ENCODE measurements at places on chromosomes 4 and X.

DNA sequence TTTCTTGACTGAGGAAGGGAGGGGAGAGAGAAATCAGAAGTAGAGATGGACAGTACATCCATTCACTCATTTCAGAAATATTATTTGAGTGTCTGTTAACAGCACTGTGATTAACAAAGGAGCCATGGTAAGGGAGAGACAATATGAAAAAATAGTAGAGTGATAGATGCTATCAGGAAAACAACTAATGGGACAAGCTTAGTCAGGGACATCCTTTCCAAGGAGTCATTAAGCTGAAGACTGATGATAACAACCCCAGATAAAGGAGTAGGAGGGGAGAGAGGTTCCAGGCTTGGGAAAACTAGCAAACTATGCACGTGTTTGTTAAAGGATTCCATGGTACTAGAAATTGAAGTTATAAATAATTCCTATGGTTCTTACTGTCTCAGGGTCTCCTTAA lies 122.2 kb downstream of the CBR4 start:
- no peak overlapping the region for H3K4me3 ChIP-seq
- peaks cover 4% of the 10 kb centered on the region for H3K4me1 ChIP-seq
- H3K27ac ChIP-seq = no peak overlapping the region
- H3K36me3 ChIP-seq = peaks cover 19% of the 10 kb centered on the region
- no peak for DNase-seq

- no peak for DNase-seq
- peaks cover 22% of the 10 kb centered on the region for H3K4me1 ChIP-seq
- no peaks in the 10 kb centered on the region for H3K36me3 ChIP-seq
- no peak overlapping the region for H3K27ac ChIP-seq
- peaks cover 41% of the 10 kb centered on the region for H3K27me3 ChIP-seq
These were observed 1.1 kb downstream of the PCSK1N start for GRCh38 chrX:48834383-48834709.

- H3K4me1 ChIP-seq = peaks cover 1% of the 10 kb centered on the region
- H3K27me3 ChIP-seq = peaks cover 5% of the 10 kb centered on the region
- DNase-seq = no peak
- H3K27ac ChIP-seq = no peak overlapping the region
- H3K4me3 ChIP-seq = no peak overlapping the region
- H3K36me3 ChIP-seq = no peaks in the 10 kb centered on the region
These were observed 17.1 kb upstream of the ARHGAP10 start for GRCh38 chr4:147714575-147715401.

DNA sequence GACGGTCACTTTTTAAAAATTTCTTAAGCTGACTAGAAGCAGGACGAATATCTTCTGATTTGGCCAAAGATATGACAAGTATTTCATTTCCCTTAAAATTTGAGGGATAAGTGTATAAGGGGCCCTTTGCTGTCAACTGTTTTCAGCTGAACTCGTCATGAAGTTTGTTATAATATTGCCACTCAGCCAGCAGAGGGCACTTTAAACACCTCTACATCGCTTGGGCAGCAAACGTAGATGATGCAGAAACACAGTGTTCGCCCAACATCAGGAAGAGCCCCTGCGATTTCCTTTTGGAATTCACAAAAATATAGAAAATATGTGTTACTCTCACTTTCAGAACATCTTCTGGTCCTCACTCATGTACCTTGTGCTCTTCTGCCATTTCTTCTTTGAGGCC lies 435.7 kb upstream of the FMR1 start:
- no peaks in the 10 kb centered on the region for H3K27me3 ChIP-seq
- no peaks in the 10 kb centered on the region for H3K4me1 ChIP-seq
- no peak overlapping the region for H3K27ac ChIP-seq

DNA sequence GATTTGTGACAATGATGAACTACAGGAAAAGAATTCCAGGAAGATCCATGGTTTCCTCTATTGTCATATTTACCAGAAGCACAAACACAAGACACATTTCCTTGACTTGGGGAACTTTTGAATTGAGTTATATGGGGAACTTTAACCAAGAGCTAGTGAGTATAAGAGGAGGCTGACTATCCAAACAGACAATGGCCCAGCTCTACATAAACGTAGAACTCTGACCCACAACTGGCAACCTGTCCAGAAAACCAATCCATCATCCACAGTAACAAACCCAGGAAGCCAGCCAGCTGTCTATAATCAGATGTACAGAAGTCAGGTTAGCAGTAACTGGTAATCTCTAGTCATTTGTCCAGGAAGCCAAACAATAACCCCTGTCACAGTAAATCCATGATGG lies 167.0 kb upstream of the CPEB2 start:
- H3K27ac ChIP-seq = no peak overlapping the region
- H3K27me3 ChIP-seq = no peaks in the 10 kb centered on the region
- no peak overlapping the region for H3K4me3 ChIP-seq
- peaks cover 2% of the 10 kb centered on the region for H3K4me1 ChIP-seq
- H3K36me3 ChIP-seq = no peaks in the 10 kb centered on the region

- H3K27ac ChIP-seq = no peak overlapping the region
- H3K36me3 ChIP-seq = no peaks in the 10 kb centered on the region
- H3K4me1 ChIP-seq = no peaks in the 10 kb centered on the region
These were observed 41.1 kb upstream of the PDK3 start for GRCh38 chrX:24423960-24424359.

DNA sequence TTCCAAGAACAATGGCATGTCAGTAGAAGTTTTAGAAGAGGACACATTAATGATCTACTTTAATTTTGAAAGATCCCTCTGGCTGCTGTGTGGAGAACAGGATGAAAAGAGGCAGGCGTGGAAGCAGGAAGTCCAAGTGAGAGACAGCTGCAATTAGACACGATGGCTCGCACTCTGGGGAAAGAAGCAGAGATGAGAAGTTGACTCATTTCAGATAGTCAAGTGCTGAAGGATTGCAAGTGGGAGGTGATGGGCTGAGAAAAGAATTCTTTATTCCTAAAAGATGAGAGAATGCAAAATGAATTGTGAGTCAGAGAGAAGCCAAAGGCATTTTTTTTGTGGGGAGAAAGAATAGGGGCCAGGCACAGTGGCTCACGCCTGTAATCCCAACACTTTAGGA lies 16.5 kb downstream of the RXFP1 start:
- DNase-seq = no peak
- peaks cover 10% of the 10 kb centered on the region for H3K4me1 ChIP-seq
- no peaks in the 10 kb centered on the region for H3K36me3 ChIP-seq

GRCh38 chr4:10002278-10002677 lies 19.0 kb downstream of the SLC2A9 start:
- H3K27ac ChIP-seq = no peak overlapping the region
- H3K4me3 ChIP-seq = no peak overlapping the region
- peaks cover 10% of the 10 kb centered on the region for H3K4me1 ChIP-seq
- no peak for DNase-seq

GRCh38 chrX:111875881-111876280 lies at the start of gene TRPC5OS:
TRPC5OS (plus strand) TSS chrX:111876181; CDS start chrX:111901850, 25,669 bp downstream.
- H3K27ac ChIP-seq = no peak within 1 kb of the TSS
- H3K4me3 ChIP-seq = no peak within 1 kb of the TSS
- no peaks in the 10 kb centered on the region for H3K36me3 ChIP-seq

DNA sequence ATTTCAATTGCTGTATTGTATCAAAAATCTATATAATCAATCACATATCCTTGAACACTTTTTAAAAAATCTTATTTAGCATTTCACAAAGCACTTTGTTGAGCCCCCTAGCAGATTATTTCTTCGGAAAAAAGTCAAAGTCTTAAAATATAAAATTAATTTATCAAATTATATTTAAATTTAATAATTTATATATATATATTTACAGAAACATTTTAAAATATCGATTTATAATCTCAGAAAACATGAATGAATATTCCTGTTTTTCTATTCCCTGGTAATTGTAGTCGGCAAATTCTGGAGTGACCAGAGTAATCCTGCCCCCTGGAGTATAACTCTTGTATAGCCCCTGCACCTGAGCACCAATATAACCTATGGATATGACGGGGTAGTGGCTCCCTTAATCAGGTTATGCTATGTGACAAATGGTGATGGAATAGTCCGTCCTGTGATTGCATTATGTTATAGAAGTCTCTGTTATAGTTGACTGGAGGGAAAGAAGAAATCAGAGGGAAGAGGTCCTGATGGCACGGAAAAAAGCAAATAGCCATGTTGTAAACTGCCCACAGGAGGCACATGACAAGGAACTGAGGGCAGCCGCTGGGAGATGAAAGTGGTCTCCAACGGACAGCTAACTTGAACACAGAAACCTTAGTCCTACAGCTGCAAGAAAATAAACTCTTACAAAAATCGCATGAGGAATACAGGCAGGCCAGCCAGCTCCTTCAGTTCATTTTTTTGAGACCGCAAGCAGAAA lies 1092.3 kb downstream of the ARAP2 start:
- no peak for DNase-seq
- no peaks in the 10 kb centered on the region for H3K4me1 ChIP-seq
- no peak overlapping the region for H3K27ac ChIP-seq
- H3K27me3 ChIP-seq = no peaks in the 10 kb centered on the region

GRCh38 chr4:143118663-143119062 lies 66.1 kb upstream of the USP38 start:
- H3K27me3 ChIP-seq = no peaks in the 10 kb centered on the region
- H3K27ac ChIP-seq = no peak overlapping the region
- no peak for DNase-seq
- no peak overlapping the region for H3K4me3 ChIP-seq

- H3K4me1 ChIP-seq = no peaks in the 10 kb centered on the region
- no peak overlapping the region for H3K27ac ChIP-seq
- no peak for DNase-seq
These were observed 638.7 kb downstream of the FSTL5 start for GRCh38 chr4:161525121-161525520.

- H3K36me3 ChIP-seq = no peaks in the 10 kb centered on the region
- no peaks in the 10 kb centered on the region for H3K27me3 ChIP-seq
- no peak overlapping the region for H3K4me3 ChIP-seq
- H3K27ac ChIP-seq = no peak overlapping the region
- H3K4me1 ChIP-seq = no peaks in the 10 kb centered on the region
These were observed 62.3 kb upstream of the PDE5A start for GRCh38 chr4:119690871-119691270.

DNA sequence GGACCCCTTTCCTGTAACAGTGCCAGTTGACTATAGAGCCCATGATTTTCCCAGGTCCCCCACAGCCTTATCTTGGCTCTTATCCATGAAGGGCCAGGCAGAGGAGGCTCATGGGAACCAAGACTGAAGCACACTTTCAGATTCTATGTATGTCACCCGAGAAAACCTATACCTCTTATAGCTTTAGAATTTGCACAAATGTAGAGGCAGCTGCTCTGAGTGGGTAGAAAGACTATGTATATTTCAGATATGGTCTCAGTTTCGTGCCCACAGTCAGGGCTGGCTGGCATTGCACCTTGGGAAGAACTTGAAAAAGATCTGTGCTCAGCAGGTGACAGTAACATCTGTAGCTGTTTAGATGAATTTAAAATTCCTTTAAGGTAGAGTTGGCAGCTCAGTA lies 8.3 kb upstream of the LNX1 start:
- no peak overlapping the region for H3K4me3 ChIP-seq
- H3K36me3 ChIP-seq = no peaks in the 10 kb centered on the region
- H3K27ac ChIP-seq = no peak overlapping the region
- peaks cover 9% of the 10 kb centered on the region for H3K4me1 ChIP-seq

GRCh38 chr4:182276210-182277109 lies 33.3 kb downstream of the TENM3 start:
- no peak for DNase-seq
- H3K4me1 ChIP-seq = no peaks in the 10 kb centered on the region
- H3K36me3 ChIP-seq = no peaks in the 10 kb centered on the region
- H3K27me3 ChIP-seq = no peaks in the 10 kb centered on the region
- H3K27ac ChIP-seq = no peak overlapping the region
- no peak overlapping the region for H3K4me3 ChIP-seq

GRCh38 chrX:47297874-47298273 lies 65.1 kb downstream of the USP11 start:
- no peak for DNase-seq
- no peaks in the 10 kb centered on the region for H3K4me1 ChIP-seq
- H3K4me3 ChIP-seq = no peak overlapping the region
- no peaks in the 10 kb centered on the region for H3K36me3 ChIP-seq

DNA sequence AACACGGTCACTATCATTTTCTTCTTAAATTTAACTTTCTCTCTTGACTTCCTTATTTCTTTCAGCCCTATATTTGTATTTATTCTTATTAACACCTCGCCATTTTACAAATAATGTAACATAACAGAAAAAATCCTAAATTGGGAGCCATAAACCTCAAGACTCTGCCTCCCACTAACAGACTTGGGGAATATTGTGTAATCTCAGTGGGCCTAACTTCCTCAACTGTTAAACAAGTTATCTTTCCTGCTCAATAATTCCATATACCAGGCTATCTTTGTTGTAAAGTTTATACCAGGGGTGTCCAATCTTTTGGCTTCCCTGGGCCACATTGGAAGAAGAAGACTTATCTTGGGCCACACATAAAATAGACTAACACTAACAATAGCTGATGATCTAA lies 26.2 kb downstream of the PRSS12 start:
- H3K27me3 ChIP-seq = peaks cover 5% of the 10 kb centered on the region
- H3K4me1 ChIP-seq = no peaks in the 10 kb centered on the region
- H3K36me3 ChIP-seq = no peaks in the 10 kb centered on the region
- no peak overlapping the region for H3K27ac ChIP-seq
